ENCODE measurements at places on chromosomes 7 and 10.

DNA sequence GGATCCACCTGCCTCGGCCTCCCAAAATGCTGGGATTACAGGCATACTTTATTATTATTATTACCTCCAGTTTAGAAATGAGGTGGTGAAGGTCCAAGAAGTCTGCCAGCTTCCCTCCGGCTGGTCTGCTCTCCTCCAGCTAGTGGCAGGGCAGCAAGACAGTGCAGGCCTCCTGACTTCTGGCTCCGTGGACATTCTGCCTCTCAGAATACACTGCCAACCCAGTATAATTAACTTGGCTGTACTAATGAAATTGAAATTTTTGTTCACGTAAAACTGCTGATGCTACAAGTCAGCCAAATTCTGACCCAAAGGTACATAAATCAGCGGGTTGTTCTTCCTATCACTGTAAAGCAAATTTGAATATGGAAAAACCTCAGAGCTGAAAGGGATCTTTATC lies 7.6 kb upstream of the PDE1C start:
- no peak for DNase-seq

DNA sequence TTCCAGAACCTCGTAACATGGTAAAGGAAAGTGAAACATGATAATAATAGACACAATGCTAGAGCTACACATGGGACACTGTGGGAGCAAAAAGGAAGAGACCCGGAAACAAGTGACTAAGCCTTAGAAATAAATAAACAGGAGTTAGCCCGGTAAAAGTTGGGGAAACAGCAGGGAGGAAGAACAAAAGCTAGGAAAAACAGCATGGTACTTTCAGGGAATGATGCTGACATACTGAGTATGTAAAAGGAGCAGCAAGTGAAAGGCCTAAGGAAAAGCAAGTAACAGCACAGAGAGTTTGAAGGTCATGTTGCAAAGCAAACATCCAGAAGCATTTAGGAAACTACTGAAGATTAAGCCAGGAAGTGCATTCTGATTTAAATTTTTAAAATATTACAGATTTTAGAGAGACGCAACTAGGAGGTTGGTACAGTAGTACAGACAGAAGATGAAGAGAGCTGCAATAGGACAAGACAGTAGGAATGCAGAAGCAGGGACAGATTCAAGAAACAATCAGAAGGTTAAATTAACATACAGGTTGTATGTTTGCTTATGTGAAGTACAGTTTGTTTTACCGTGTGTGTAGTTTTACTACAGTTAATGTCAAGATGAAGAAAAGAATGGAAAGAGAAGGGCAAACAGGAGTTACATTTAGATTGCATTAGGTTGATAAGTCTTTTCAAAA lies 63.7 kb downstream of the ARHGAP12 start:
- DNase-seq: no peak

GRCh38 chr10:12025591-12025990 lies 17.0 kb downstream of the UPF2 start:
- no peak for DNase-seq

DNA sequence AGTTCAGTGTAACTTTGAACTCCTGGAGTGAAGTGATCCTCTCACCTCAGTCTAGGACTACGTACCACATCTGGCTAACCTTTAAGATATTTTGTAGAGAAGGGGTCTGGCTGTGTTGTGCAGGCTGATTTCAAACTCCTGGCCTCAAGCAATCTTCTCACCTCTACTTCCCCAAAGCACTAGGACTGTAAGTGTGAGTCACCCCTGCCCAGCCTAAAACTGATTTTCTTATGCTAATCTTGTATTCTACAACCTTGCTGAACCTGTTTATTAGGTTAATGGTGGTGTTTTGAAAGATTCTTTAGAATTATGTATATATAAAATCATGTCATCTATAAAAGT lies 58.0 kb downstream of the LCOR start:
- no peak for DNase-seq

DNA sequence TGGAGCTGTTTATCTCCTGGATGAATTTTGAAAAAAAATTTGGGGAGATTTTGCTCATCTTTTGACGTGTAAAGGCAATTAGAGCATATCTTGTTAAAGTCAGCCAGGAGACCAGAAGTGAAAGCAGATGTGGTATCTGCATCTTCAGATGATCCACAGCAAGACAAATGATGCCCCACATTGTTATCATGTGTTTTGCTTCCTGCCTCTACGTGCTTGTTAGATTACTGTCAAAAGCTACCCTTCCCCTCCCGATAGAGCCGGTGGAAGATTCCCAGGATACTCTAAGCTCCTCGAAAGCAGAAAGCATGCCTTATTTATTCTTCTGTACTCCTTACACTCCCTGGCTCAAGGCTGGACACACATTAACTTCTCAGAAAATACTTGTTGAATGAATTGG lies 12.9 kb downstream of the COL17A1 start:
- DNase-seq: no peak

DNA sequence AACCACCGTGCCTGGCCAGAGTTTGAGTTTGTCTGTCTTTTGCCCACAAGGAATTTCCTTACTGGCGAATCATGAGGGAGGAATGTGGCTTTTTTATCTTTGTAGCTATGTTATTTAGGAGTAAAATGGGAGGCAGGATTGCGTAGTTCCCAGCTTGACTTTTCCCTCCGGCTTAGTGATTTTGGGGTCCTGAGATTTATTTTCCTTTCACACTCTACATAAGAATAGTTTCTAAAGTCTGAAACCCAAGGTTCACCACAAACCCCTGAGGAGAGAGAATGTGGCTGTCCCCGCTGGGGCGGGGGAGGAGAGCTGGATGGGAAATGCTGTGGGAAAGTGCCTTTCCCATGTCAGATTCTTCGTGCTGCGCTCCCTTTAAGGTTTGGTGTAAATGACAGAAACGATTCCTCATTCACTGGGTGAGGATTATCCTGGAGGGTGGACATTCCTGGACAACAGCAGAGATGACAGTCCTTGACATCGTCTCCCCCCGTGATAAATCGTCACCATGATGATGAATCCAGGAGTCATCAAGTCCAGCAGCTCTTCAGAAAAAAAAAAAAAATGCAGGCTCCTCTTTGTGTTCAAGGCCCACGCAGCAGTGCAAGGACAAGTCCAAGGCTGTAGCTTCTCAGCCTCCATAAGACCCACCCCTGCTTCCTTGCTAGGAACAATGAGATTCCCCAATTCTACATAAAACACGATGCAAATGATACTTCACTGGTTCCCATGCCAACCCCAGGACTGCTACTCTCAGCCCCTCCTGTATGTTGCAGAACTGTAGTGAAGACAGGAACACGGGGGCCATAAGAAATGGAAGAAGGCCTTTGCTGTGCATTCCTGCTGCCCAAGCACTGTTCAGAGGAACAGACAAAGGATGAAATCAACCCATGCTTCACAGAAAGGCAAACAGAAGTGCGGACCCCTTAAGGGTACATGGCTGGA lies 233.1 kb downstream of the CCDC3 start:
- no peak for DNase-seq

GRCh38 chr10:97540669-97541500 lies 31.7 kb upstream of the ANKRD2 start:
- peak; percentile 37 for DNase-seq

GRCh38 chr7:40772096-40772495 lies 637.3 kb downstream of the SUGCT start:
- no peak for DNase-seq

- no peak for DNase-seq
Measured at GRCh38 chr10:62626817-62627216, 177.7 kb upstream of the ADO start.

DNA sequence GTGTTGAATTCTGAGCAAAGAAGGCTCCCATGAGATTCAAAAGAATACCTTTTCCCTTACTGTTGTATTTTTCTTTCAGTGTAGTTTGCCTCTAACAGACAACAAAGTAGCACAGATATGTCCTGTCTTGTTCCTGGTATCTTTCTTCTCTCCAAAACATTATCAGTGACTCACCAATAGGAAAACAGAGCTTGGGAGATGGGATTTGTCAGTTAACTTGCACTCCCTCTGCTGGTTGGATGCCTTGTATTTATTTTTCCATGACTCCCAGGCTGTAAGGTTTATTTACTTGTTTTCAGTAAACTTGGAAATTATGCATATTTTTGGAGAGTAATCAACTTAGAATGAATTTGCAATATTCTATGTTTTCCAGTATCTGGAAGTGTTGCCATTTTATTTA lies 129.7 kb downstream of the SAMD9 start:
- DNase-seq: no peak

DNA sequence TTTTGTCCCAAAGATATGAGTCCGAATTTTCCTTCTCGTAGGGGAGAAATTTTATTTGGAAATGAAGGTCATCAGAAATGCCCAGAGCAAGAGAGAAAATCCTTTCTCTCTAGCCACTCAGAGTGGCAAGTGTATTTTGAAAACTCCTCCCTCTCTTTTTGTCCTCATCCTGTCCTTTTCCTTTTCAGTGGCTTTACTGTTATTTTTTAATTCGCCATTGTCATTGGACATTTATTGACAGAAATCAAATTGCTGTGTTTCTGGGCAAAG lies 39.6 kb downstream of the TET1 start:
- DNase-seq: no peak

Data from pancreas (tissue), 10 donors.